Activated B cell treated with CpG ODN at 0.5 μM for 24 hours (primary cell): ENCODE measurements at places on chromosomes 7 and 10. TPM values are rescaled to one million over a fixed set of nuclear protein-coding genes. Genes with fewer than 3 reads are reported as not detected.

EZH2 gene
- 17.6 and 19.6 TPM in 2 replicates for total RNA-seq

LAMB1 gene
- total RNA-seq = not detected in 2 replicates

DNA sequence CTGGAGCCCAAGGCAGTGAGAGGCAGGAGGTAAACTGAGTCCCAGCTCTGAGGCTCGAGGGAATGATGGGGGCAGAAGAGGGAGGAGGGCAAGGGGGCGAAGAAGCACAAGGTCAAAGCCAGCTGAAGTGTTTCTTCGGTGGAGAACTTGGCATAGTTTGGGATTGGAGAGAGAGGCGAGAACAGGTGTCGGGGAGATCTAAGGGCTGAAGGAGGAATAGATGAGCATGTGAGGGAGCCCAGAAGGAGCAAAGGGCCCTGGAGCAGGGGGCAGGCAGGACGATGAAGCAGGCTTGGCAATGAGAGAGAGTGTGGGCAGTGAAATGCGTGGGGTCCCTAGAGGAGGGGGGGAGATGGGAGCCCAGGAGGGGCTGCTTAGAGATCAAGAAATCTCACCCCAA is 35.9 kb downstream of the SH3PXD2A start:
- no peak for DNase-seq

GRCh38 chr10:64476506-64476905 is 955.3 kb downstream of the REEP3 start:
- DNase-seq = no peak

DNA sequence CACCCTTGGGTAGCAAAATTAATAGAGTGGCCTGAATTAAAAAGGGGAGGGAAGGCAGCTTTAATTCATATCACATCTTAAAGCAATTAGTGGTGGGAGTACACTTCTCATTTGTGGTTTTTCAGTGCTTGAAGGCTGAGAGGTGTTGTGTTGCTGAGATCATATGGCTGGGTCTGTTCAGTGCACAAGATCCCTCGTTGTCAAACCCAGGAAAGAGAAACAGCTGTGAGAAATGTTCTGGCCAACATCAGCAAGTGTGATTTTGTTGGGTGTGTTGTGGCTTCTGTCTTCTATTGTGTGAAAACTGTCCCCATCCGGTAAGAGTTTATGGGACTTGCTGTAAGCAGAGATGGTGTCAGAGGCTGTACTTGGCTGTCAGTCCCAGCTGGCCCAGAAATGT is 197.9 kb upstream of the BMPER start:
- no peak for DNase-seq

DNA sequence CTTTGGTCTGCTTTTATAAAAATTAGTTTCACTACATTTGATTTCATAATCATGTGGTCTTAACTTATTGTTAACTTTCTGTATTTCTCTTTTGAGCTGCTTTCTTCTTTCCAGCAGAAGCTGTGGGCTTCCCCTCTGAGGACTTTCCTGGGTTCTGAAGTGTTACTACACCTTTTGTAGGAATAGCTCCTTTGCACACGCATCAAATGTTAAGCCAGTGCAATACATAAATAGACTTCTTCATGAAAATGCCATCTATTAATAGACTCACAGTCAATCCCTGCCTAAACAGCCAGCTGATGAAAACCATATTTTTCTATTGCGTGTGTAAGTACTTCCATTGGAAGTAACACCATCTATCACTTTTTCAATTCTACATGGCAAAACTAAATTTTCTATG is 1.5 kb downstream of the ABCB4 start:
- no peak for DNase-seq

- DNase-seq = no peak
Observed at GRCh38 chr7:96116173-96116572, 205.7 kb downstream of the SLC25A13 start.

DNA sequence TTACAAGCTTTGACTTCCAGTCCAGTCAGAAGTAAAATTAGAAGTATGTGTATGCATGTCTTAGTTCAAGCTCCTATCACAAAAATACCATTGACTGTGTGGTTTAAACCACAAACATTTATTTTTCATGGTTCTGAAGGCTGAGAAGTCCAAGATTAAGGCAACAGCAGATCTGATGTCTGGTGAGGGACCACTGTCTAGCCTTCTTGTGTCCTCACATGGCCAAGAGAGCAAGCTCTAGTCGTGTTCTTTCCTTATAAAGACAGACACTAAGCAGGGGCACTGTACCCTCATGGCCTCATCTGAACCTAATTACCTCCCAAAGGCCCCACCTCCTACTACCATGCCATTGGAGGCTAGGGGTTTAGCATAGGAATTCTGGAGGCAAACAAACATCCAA is 41.3 kb upstream of the ARL4A start:
- DNase-seq = no peak

GRCh38 chr7:20365486-20365885 is 34.8 kb downstream of the ITGB8 start:
- no peak for DNase-seq

DNA sequence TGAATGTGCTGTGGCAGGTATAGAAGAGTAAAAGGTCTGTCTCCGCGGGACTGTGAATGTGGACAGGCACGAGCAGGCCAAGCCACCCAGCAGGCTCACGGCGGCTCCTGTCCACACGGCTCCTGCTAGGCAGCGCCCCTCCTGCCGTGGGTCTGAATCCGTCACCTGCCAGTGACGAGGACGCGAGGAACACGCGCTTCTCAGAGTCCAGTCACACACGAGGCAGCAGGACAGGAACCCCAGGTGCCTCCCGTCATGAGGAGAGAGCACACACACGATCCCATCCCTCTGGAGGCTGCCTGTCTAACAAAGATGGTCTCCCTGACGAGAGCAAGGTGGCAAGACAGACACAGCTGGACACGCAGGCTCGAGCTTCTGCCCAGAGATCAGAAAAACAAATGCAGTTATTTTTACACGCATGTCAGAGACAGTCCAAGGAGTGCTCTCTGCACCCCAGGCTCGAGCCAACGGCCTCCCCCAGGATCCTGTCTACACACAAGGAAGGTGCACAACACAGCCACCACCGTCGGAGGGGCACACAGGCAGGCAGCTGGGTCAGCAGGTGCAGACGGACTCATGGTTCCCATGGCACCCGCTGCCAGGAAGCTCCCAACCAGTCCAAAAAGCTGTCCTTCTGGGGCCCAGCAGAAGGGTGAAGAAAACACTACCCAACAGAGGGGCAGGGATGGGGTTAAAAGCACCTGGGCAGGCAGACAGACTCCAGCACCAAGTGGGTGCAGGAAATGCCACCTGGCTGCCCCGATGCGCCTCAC is 103.2 kb downstream of the MAD1L1 start:
- no peak for DNase-seq

DNA sequence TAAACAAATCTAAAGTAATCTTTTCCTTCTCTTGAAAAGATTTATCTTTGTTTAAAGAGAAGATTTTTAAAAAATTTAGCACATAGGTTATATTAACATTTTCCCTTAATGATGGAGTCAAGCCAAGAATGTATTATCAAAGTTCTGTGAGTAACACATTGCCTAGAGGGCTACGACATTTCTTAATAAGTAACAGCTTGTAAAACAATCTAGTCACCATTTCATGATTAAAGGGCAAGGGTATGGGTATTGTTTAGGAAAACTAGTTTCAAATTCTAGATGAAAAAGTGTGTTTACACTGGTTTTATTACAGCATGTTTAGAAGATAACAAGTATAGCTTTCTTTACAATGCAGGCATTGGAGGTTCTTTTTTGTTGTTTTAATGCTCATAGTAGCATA is 28.6 kb upstream of the LAMB4 start:
- no peak for DNase-seq

- no peak for DNase-seq
Observed at GRCh38 chr10:117078168-117078837, 59.8 kb downstream of the VAX1 start.

DNA sequence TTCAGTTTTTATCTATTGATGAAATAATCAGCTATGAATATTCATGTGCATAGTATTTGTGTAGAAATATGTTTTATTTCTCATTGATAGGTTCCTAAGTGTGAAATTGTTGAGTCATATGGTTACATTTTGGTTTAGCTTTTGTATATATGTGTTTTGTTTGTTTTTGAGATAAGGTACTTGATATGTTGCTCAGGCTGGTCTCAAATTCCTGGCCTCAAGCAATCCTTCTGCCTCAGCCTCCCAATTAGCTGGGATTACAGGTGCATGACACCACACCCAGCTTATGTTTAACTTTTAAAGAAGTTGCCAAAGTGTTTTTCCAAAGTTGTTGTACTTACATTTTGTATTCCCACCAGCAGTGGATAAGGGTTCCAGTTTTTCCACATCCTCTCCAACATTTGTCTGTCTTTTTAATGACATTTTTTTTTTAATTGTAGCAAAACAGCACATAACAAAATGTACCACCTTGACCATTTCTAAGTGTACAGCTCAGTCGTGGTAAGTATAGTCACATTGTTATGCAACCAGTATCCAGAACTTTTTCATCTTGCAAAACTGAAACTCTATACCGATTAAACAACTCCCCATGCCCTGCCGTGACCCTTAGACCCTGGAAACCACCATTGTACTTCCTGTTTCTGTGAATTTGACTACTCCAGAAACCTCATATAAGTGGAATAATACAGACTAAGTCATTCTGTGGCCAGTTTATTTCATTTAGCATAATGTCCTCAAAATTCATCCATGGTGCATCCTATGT is 12.6 kb upstream of the UBE2D1 start:
- no peak for DNase-seq
